Activated T-helper 17 cell treated with anti-CD3 and anti-CD28 coated beads, Interleukin-2, amount 50 U/mL, for 72 hours (primary cell): ENCODE measurements at places on chromosomes 3 and 15.
A peak's percentile ranks its signal among the peaks of the same experiment; 100 is the strongest.

- no peak for ATAC-seq
Observed at GRCh38 chr15:71757741-71758530, 52.4 kb upstream of the NR2E3 start.

DNA sequence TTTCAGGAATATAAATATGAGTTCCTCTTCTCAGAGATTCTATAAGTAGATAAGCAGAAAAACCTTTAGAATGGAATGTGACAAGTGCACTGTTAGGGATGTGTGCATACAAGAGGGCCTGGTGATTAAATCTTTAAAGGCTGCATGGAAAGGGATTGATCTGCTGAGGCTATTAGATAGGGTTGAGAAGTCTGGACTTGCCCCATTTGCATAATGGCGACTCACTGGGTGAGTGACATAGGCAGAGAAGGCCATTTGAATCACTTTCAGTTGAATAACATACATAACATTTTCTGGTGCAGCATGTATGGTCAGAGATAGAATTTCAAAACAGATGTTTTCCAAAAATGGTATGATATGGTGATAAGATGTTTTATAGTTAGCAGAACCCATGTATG lies 156.9 kb downstream of the ZNF621 start:
- ATAC-seq = peak; percentile 75

DNA sequence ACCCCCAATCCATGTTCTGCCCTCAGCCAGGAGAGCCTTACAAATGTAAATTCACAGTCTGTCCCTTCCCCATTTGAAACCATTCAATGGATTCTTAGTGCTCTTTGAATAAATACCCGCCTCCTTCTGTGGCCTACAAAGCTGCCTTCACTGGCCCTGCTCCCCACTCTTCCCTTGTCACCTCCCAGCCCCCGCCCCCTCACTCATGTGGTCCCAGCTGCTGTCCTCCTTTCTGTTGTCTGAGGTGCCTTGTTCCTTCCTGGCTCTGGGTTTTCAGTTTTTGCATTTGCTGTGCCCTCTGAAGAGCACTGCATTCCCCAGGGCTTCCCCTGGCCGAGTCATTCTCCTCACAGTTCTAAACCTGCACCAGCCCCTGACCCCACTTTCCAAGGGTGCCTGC lies 3.2 kb downstream of the EFCAB12 start:
- ATAC-seq = no peak

DNA sequence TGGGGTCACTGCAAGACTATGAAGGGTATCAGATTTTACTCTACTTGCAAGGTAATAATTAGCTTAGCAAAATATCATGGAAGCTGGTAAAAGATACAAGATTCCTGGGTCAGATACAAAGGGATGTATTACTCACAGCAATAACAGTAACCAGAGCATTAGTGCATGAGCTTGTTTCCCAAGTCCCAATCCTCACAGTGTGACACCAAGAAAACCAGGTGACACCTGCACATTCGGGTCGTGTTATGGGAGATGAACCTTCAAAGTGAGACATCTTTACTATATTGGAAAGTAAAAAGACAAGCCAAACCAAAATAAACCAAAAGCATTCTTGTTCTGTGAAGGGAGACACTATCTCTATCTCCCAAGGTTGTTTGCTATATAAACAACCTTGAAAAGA lies 528.7 kb upstream of the TGFBR2 start:
- no peak for ATAC-seq

DNA sequence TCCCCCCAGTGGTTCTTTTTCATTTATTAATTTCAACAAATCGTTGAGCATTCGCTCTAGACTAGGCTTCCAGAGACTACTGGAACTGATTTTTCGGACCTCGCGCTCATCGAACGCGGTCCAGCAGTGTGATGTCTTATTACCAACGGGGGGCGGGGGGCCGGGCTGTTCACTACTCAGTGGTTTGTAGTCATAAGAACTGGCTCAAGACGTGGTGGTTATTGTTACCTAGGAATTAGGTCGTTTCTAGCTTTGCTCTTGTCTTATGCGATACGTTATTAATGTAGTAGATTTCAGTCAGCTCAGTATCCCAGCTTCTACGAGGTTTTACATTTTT lies 858 bp downstream of the RBM5 start:
- no peak for ATAC-seq

- no peak for ATAC-seq
Observed at GRCh38 chr15:40234783-40235182, 4.1 kb upstream of the PAK6 start.

- no peak for ATAC-seq
Observed at GRCh38 chr3:53491276-53491675, 3.1 kb upstream of the CACNA1D start.
